ENCODE measurements at places on chromosomes 4 and X.

DNA sequence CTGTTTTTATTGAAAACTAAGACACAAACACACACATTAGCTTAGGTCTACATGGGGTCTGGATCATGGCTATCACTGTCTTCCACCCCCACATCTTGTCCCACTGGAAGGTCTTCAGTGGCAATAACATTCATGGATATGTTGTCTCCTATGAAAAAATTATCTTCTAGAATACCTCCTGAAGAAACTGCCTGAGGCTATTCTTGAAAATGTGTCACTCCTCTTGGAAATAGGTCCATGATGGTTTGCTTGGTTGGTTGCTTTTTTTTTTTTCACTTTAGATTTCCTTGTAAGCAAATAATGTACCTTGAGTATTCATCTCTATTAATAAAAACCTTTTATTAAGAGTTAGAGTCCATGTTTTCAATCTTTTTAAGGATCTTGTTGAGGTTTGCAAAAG lies 195.3 kb upstream of the PDE5A start:
- DNase-seq, result no peak

DNA sequence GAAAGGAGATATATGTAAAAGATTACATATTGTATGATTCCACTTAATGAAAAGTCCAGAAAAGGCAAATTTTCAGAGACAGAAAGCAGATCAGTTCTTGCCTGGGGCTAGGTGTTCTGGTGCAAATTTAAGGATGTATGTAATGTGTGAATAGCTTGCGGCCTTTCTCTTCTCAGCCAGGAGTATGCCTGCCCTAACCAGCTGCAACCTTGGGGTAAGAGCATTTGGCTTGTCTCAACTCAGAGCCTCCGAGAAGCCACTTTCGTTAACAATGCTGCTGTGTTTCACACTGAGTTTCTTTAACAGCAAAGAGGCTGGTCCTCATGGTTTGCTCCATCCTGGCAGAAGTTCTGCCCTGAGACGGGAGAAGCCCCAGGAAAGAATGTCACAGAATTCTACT lies 102.7 kb downstream of the SPCS3 start:
- DNase-seq, result no peak

DNA sequence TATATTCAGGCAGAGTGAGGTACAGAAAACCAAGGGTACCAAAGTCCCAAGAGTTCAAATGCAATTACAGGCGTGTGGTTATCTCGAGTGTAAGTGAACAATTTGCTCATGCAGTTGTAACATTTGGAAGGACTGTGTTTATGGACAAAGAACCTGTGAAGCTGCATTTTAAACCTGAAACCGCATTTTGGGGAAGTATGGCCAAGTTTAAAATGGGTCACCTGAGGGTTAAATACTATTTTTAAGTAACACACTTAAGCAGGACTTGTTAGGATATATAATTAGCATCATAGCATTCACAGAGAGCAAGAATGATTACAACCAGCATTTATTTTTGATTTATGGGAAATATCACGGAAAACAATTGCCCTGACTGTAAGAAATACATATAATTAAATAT lies 79.1 kb upstream of the LCORL start:
- no peak for DNase-seq

- no peak for DNase-seq
Observed at GRCh38 chr4:10179957-10180602, 63.5 kb upstream of the WDR1 start.

DNA sequence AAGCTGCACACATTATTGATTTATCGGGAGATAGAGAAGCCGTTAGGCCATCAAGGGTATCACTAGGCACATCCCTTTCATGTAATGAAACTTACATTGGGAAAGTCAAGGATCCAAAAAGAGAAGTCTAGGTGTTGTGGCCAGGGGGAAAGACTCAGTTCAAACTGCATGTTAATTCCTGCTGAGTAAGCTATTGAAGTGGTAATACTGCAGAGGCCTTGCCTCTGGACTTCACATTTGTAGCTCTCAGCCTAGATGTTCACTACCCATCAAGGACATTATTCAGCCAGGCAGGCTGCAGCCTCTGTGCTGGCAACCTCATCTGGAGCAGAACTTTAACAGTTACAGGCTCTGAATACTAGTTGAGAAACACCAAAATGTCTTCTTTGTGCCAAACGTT lies 2094.5 kb upstream of the AGA start:
- DNase-seq, result no peak

DNA sequence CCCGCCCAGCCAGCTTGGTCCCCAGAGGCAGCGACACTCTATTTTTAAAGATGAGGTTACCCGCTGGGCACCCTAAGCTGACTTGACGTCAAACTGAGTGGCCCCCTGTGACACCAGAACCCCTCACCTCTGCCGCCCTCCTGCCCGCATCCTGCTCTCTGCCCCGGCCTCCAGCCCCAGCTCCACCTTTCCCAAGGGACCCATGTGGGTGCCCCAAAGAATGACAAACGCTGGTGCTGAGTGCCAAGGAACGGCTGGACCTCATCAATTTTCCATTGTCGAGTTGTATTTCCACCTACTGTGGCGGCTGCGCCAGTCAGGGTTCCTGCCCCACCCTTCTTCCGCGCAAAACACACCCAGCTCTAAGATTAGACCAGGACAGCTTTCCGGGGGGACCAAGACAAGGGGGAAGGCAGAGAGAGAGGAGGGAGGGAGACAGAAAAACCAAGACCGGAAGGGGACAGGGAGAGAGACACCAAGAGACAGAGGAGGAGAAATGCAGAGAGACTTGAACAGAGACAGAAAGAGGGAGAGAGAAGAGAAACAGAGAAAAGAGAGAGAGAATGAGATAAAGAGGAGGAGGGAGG lies 2.0 kb downstream of the PRKX start:
- DNase-seq, result no peak

DNA sequence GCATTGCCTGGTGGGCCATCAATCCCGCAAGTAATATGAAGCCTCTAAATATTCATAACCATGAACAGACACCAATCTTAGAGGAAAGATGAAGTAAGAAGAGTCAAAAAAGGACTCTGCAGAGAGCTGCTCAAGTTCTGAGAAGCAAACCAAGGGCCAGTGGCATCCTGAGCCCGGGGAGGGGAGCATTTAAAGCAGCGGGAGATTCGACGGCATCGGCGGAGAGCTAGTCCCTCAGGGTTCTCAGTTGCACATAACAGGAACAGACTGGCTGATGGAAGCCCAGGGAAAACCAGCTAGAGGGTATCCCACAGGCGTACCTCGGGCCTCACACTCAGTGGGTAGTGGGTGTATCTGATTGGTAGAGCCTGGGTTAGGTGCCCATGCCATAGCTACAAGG lies 4.9 kb upstream of the PNMA6E start:
- DNase-seq, result no peak

DNA sequence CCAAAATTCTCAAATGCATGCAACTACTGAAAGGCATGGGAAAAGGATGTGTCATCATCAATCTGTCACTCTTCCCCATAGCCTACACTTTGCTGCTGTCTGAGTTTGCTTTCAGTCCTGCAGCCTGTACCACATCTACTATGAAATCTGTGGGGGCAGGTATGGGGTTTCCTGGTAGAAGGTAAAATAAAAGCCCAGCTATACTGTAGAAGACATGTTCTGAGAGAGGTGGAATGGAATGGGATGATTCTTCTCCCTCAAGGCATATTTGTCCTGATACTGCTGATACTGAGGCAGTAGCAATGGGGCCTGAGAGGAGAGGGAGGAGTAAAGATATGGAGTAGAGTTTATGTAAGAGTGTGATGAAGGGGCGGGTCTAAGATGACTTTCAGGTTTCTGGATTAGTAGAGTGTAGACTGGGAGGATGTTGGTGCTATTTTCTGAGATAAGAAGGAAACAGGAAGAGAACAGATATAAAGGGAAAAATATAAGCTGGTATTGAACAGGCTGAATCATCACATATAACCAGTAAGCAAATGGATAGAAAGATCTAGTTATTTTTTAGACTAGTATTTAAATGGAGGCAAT lies 38.7 kb upstream of the GYPA start:
- no peak for DNase-seq

DNA sequence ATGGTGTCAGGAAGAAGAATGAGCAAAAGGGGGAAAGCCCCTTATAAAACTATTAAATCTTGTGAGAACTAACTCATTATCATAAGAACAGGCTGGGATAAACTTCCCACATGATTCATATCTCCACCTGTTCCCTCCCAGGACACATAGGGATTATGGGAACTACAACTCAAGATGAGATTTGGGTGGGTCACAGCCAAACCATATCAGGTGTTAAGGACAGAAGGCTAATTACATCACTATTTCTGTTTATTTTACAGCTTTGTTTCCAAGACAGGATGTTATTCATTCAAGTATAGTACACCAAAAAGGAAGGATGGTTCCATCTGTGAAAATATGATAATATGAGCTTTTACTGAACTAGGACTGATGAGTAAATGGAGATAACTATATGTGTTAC lies 63.7 kb upstream of the ARSJ start:
- DNase-seq, result no peak

DNA sequence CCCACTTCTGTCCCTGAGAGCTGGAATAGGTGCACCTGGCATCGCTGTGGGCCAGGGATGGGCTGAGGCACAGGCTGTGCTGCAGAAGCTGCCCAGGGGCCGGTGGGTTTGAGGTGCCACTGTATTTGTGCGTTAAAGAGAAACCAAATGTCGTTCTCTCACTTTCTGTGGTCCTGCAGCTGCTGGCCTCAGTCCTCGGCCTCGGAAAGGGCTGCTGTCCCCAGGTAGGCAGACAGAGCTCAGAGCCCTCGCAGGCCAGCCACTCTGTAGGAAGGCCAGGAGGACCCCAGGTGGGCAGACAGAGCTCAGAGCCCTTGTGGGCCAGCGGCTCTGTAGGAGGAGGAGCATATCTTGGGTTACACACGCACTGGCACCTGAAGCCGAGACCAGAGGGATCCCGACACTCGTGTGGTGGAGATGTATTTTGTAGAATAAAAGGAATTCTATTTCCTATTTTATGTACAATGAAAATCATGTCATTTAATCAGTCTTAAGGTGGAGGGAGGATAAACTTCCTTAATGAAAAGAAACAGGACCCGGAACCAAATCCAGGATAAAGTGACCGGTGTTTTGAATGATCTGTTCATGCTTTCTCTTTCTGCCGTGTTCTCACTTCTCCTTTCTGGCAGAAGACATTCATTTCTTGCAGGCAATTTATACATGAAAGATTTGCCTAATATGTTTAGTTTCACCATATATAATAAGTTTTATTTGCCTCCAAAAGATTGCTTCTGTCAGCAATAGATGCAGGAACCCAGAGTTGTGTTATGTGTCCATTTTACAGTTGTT lies 54.4 kb upstream of the HGFAC start:
- no peak for DNase-seq

DNA sequence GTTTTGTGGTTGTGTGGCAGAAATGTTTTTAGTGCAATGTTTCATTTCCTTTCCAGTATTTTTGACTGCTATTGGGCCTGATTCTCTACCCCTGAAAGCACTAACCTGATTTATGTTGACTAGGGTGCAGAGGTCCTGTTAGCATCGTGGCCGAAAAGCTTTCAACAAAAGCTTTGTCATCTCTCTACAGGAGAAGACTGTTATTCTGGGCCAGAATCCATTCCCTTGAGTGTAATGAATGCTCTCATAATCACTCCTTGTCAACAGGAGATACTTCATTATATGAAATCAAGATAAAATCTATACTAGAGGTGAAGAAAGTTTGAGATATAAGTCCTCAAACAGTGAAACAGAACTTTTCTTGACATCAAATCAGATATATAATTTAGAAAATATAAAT lies 195.5 kb downstream of the ZNF330 start:
- no peak for DNase-seq

GRCh38 chr4:133058701-133059100 lies 90.4 kb upstream of the PCDH10 start:
- no peak for DNase-seq

DNA sequence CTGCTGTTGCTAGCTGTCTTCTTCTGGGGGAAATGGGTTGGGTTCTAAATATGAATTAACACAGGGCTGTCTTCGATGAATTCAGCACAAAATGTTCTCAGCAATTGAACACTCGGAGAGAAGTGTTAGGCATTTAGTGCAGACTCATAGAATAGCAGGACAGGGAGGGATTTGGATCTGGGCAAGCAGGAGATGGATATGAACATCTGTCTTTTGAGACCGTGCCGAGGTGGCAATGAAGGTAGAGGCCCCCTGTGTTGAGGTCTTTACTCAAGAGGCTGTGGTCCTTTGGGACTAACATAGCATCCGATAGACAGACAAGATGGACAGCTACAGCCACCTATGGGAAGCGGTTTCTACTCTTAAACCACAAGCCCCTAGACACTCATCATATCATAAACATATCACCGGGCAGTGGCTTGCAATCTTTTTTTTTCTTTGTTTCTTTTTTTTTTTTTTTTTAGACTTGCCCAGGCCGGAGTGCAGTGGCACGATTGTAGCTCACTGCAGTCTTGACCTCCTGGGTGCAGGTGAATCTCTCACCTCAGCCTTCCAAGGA lies 6.7 kb downstream of the CD99 start:
- DNase-seq, result no peak

DNA sequence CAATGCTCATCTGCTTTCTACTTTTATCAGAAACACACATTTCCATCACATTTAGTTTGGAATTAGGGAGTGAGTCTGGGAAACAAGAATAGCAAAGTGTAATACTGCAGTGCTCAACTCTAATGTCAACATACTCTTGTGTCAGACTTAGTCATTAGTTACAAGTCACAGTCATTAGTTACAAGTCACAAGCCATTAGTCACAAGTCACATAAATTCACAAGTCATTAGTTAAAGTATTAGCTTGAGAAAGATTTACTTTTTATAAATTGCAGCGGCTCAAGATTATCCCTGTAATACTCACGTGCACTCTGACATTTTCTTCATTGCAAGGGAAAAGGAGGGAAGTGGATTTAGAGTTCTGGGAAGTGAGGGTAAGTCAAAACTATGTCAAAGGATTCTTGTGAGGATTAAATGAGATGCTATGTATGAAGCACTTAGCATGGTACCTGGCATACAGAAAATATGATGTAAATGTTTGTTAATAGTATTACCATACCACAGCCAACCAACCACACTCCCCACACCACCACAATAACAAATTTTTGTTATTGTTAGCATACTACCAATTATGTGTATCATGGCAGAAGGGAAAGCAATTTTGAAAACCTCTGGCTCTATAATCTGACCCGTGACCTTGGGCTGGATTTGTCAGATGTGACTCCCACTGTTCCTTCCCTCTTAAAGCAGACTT lies 116.6 kb downstream of the ARHGAP24 start:
- DNase-seq, result no peak

- DNase-seq, result no peak
Observed at GRCh38 chr4:78099058-78099457, 41.9 kb downstream of the FRAS1 start.

DNA sequence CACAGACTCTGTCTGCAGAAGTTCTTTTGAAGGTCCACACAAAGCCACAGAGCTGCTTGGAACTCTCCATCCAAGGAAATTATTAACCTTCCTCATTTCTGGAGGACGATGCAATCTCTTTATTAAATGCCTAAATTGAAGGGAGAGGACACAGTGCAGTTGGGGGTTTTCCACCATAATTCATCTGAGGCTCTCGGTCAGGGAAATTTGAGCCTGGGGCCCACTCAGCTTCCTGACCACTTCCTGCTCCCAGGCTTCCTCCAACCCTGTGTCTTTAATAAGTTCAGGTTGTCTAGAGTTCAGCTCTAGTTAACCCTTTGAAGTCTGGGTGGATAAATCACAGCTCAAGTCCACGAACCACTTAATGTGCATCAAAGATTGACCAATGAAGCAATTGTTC lies 58.5 kb downstream of the PRPS1 start:
- DNase-seq, result no peak

- no peak for DNase-seq
Observed at GRCh38 chr4:156815717-156816359, 155.8 kb downstream of the PDGFC start.

GRCh38 chr4:40180356-40180755 lies 16.5 kb upstream of the RHOH start:
- no peak for DNase-seq

- DNase-seq, result no peak
Observed at GRCh38 chrX:104842646-104843045, 276.6 kb downstream of the IL1RAPL2 start.

Measured in activated CD8-positive, alpha-beta memory T cell treated with anti-CD3 and anti-CD28 coated beads for 48 hours (primary cell).